ENCODE measurements at places on chromosomes 2 and 18.

DNA sequence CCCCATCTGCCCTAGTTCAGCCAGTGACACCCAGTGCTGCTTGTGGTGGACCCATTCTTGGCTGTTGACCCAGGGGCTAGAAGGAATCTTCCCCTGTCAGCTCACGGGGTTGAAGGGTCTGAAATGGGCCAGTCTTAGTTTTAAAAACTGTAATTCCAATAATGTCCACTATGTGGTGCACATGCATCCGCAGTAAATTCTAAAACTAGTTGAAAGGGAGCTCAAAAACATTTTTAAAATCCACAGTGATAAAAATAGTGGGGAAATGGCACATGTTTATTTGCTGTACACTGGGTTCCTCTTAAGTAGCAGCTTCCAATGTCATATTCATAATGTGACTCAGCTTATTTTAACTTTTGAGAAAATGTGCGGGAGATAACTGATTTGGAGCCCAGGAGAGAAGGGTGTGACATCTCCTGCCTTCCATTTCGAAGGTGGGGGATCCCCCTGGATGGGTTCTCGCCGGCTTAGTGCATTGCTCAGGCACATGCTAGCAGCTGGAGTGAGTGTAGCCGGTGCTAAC is 32.8 kb downstream of the GRHL1 start:
- DNase-seq = peak; percentile 85

- DNase-seq = no peak
Measured at GRCh38 chr2:20175267-20175666, 49.7 kb downstream of the SDC1 start.

DNA sequence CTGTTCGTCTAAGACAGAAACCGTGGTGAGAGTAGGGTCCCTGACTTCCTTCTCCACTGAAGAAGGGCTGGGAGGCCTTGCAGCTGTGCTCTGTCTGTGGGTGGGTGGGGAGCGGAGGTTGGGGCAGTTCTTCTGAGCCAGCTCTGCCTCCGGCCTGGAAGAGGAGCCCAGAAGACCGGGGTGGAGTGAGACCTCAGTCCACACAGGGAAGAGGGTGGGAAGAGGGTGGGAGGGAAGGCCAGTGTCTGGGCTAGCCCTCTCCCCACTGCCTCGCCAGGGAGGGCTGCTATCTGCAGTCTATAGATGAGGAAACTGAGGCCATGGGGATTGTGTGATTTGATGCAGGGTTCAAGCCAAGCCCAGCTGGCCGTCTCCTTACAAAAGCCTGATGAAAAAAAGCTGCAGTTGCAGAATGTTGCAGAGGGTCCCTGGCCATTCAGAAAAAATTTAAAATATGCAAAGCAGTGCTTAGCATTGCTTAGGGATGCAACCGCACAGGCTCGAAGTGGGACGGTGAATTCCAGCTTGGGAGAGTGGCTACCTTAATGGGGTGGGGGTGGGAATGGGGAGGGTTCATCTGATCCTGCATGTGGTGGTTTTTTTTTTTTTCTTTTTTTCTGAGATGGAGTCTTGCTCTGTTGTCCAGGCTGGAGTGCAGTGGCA is 181.6 kb upstream of the HS6ST1 start:
- DNase-seq = peak; percentile 62

DNA sequence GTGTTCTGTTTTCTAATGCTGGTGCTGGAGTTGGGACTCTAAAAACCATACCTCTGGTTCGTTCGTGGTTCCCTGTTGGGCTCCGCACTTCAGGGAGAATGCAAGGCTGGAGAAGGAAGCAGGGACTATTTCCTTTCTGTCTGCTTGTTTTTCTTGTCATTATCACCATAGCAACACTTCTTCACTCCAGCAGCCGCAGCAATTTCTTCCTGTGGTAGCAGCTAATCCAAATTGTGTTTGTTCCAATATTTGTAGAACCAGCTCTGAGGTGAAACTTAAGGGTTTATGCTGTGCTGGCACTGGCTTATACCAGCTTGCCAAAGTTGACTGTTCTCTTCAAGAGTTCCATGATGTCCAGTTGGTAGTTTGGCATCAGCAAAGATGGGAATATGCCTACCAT is 301.4 kb upstream of the SYT4 start:
- no peak for DNase-seq

GRCh38 chr18:73664896-73665295 is 482.7 kb downstream of the FBXO15 start:
- DNase-seq = no peak

DNA sequence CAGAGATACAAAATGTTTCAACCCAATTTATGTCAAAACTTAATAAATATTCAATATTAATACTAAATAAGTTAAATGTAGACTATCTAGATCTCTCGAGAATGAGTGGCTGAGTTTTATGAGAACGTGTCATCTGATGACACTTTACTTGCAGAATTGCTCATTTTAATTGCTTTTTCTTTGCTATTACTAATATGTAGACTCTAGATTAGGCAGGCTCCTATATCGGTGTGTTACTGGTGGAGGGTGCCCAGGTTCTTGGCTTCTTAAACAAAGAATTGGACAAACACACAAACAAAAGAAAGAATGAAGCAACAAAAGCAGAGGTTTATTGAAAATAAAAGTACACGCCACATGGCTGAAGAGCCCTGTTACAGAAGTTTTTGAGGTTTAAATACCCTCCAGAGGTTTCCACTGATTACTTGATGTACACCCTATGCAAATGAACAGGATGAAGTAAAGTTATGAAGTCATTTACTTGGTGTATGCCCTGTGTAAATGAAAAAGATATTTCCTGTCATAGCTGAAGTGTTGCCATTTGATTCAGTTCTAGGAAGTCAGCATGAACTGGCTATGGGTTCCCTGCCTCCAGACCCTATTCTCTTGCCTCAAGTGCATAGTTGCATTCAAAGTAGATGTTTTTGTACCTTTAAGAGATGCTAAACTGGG is 122.9 kb upstream of the ITGA4 start:
- DNase-seq = no peak

GRCh38 chr2:195326537-195326936 is 330.5 kb upstream of the SLC39A10 start:
- DNase-seq = no peak

DNA sequence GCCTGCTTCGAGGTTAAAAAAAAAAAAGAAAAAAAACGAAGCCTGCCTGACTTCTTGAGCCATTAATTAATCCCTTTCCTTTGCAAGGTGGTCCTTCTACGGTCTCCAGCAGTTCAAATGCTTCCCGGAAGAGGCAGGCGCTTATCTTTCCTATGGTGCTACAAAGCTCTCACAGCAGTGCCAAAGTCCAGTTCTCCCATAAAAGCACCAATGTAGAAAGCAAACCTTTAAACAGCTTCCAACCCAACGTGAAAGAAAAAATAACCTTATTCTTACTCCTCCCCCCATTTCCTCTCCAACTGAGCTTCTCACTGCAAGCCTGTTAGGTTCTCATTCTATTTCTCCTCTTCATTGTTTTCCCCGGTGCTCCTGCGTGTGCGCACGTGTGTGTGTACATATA is 317.4 kb upstream of the SOX11 start:
- no peak for DNase-seq

GRCh38 chr18:58449464-58449863 is 179.4 kb downstream of the ALPK2 start:
- no peak for DNase-seq

- DNase-seq = no peak
Measured at GRCh38 chr2:56626927-56627326, 443.1 kb downstream of the CCDC85A start.

GRCh38 chr18:36153771-36154170 is 24.1 kb downstream of the ELP2 start:
- DNase-seq = no peak
